Lower leg skin (tissue), 4 donors: ENCODE measurements at places on chromosomes 5 and 9. TPM values are rescaled to one million over a fixed set of nuclear protein-coding genes. Genes with fewer than 3 reads are reported as not detected.
A peak's percentile ranks its signal among the peaks of the same experiment; 100 is the strongest.

- no peak for DNase-seq
Observed at GRCh38 chr5:11248966-11249365, 487.9 kb upstream of the DAP start.

- DNase-seq = no peak
Observed at GRCh38 chr5:138990986-138991590, 116.0 kb upstream of the LRRTM2 start.

- no peak for DNase-seq
Observed at GRCh38 chr9:127664678-127665507, 41.9 kb upstream of the CFAP157 start.

DNA sequence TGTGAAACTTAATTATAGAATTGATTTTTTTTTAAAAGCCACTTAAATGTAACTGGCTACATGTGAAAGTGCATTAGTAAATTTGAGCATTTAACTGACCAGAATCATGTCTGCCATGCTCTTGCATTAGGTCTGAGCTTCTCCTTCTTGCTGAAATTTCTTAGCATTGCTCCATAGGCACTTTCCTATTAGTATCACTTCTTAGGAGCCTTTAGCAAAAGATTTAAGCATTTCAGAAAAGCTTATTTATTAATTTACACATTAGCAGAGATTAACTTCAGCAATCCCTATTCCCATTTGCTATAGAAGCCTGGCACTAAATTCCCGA, 211.0 kb downstream of the SNX18 start:
- DNase-seq = no peak

DNA sequence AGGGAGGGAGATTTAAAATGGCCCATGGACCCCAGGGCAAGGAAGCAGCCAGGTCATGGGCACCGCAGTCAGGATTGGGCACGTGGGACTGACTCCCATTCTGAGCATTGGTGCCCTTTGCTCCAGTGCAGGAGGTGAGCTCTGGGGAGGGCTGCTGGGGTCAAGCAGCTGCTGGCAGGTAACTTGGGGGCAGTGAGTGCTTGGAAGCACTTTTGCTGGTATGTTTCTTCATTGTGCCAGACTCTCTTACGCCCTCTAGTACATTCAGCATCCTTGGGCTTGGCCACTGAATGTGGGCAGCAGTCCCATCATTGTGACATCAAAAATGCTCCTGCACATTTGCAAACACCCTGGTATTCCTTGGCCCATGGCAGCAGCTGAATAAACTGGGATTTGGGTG, 32.7 kb downstream of the PRRC2B start:
- no peak for DNase-seq

DNA sequence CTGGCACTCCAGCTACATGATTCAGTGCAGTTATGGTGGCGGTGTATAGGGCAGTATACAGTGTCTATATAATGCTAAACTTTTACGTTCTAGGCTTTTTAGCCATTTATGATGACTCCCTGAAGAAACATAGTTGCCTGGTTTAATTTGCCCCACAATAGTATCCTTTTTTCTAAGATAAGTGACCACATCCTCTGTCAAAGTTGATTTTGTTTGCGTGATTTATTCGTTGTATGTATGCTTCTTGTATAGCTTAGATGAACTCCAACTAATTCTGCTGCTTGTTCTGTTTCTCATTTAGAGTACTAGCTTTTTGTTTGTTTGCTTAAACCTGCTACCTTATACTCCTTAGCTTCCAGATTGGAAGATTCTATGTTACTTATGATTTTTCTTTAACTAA, 83.6 kb downstream of the ERMP1 start:
- no peak for DNase-seq

GRCh38 chr5:2810644-2811043, 59.2 kb upstream of the IRX2 start:
- DNase-seq = no peak

GRCh38 chr5:138953387-138954256, 78.5 kb upstream of the LRRTM2 start:
- DNase-seq = peak; percentile 85

SPINK7 gene
- total RNA-seq = 8.2 TPM

FGF18 gene
- total RNA-seq = not detected
